ENCODE measurements at places on chromosomes 1 and 21. TPM values are rescaled to one million over a fixed set of nuclear protein-coding genes. Genes with fewer than 3 reads are reported as not detected.

PAQR7 gene
- total RNA-seq: 1.9 TPM

DNA sequence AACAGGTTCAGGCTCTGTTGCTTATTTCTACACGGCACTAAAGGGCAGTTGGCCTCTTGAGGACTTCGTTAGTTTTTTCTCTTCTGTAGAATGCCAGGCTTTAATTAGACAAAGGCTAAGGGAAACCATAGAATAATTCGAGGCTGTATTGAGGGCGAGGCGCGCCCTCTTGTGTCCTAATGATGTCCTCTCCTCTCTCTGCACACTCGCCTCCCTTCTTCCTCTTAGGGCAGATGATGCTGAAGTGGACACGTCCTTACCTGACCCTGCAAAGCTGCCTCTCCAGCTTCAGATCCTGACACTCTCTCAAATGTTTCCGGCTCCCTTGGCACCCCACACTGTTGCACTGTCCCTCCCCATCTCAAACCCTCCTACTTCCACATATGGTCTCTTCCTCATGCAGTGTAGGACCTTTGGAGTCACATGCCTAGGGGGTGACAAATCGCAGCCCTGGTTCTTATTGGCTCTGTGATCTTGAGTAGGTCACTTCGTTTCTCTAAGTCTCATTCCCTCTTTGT, 1.9 kb upstream of the ZSCAN20 start:
- peak; percentile 79 for DNase-seq

GRCh38 chr1:71656902-71657301, 576.1 kb upstream of the ZRANB2 start:
- no peak for DNase-seq

DNA sequence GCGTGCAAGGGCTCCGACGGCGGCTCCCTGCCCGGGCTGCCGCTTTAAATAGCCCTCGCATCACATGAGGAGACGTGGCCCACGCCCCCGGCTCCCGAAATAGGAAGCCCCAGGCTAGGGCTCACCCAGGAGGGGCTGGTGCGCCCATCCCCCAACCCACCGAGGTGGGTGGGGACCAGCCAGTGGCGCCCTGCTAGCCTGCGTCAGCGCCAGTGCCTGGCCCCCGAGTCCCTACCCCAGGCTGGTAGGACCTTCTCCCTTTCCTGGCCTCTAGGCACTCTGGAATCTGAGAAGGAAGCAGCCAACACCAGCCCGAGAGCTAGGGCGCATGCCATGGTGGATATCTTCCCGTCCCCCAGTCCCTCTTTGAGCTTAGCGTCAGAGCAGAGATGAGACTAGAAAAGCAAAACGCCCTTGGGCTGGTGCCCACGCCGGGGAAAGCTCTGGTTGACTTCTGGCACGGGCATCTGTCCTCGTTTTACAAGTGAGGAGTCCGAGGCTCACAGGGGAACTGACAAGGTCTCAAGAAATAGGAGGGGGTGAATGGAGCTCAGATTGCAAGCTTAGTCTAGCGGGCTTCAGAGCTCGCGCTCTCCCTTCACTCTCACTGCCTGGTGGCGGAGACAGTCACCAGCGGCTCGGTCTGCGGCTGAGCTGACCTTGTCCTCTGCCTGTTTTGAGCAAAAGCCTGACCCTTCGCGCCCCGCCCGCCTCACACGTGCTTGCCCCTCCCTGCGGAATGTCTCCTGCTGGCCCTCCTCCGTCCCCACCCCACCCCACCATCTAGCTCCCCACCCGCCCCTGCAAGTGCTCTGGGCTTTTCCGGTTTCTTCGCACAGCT, at the start of gene FABP3:
Gene FABP3 (minus strand): TSS at position 21 of the 841 bp plus-strand sequence. CDS start 62 bp downstream, outside the sequence.
- peak; percentile 87 for DNase-seq

- no peak for DNase-seq
These were observed 101.9 kb downstream of the PRRX1 start for GRCh38 chr1:170765712-170766330.

DNA sequence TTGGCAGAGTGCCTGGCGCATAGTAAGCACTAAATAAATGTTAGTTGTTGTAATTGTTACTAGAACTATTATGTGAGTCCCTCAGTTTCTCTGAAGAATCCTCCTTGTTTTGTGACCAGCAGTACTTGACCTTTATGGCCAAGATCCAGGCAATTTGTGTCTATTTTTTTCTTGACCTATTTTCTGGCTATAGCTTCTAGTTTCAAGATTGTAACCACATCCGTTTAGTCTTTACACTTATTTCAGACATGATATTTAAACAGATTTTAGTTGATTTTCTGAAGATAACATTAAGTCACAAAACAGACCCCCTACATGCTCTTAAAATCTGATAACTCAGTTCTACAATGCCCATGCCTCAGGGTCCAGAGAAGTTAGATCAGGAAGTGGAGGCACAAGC, 50.3 kb downstream of the CDC7 start:
- no peak for DNase-seq

KRTAP10-8 gene
- total RNA-seq: not detected

GRCh38 chr1:79895573-79895972, 889.0 kb upstream of the ADGRL4 start:
- DNase-seq: no peak

PRDM16 gene
- total RNA-seq: 16.6 TPM

OR2C3 gene
- total RNA-seq: not detected

DNA sequence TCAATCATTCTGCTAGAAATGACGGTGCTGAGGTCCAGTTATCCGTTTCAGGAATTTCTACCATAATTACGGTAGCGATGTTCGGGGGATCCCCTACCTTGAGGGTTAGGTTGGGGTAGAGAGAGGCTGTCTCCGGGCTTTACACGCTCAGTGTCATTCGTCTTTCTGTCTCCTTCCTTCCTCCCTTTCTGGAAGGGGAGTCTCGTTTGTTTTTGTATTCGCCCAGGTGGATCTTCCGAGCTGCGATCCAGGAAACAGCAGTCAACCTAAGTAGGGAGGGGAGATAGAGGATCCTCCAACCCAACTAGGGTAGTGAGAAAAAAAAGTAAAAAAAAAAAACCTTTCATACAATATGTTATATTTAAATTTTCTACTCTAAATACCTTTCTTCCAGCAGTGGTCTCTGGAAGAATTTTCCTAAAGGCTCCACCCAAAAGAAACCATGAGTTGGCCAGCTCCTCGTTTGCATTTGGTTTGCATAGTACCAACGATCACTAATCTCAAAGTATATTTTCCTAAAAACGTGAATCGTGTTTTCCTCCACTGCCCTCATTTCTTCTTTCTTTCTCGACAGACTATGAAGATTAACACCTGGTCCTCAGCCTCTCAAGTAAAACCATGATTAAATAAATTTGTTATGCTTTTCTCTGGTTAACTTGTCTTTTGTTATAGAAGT, 611 bp upstream of the PIK3C2B start:
- DNase-seq: no peak

DNA sequence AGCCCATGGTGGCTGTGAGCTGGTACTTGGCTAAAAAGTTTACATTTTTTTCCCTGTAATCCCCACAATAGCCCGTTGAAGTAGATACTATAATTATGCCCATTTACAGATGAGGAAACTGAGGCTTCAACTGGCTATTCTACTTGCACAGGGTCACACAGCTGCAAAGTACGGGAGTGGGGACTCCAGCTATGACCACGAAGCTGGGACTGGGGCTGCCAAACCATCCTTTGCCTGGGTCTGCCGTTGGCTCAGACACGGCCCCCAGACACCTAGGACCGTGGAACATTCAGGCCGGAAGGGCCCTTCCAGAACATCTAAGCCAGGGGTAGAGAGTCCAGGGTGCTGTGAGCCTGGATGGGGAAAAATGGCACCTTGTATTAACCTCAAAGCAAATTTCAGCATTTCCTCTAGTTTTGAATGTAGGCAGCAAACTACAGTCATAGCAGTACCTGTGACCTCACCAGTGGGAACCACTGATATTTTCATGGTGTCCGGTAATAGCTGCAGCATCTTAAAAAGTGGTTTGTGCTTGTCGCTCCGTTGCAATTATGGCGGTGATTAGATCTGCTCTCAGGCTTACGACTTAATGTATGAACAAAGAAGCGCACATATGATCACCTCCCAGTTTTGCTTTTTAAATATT, 4.3 kb downstream of the TP73 start:
- peak; percentile 9 for DNase-seq

COL24A1 gene
- total RNA-seq: 0.74 TPM

DNA sequence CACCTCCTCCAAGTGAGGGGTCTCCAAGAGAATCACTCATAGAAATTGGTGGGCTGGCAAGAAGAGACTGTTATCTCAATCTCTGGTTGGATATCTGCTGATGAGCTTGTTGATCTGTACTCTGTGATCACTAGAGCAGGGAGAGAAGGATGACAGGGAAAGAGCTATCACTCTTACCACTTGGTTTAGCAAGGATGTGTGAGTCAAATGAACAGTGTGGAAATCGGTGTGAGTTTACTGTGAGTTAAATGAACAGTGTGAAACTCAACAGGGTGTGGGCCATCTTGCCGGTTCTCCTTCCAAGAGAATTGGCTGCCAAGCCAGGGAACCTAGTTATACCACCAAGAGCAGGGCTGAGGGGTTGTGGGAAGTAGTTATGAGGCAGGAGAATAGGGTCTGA, 33.3 kb upstream of the CD1D start:
- no peak for DNase-seq

GRCh38 chr1:59730759-59731478, 83.8 kb upstream of the HOOK1 start:
- DNase-seq: peak; percentile 63

DNA sequence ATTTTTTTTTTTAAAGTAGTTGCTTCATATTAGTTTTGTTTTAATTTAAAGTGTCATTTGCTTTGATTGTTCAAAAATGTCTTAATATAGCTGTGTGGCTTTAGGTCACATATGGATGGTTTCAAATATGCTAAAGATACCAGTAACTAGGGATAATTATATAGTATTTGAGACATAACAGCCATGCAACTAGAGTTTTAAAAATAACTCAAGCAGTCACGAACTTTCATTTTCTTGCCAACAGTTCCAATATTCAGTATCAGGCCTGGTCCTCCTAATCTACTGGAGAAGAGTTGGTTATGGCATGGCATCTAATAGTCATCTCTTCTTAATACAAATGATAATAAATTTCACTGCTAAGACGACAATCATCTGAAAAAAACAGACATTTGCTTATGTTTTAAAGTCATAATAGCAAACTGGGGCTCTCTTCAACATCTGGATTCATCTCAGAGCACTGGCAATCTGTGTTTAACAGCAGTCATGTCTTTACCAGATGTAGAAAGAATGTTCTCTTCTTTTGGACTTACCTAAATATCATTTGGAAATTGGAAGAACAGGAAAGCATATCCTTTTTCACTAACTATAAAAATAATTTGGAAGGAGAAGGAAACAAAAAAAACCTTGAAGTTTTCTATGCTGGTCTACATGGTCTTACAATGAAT, 24.1 kb upstream of the A3GALT2 start:
- DNase-seq: no peak

DNA sequence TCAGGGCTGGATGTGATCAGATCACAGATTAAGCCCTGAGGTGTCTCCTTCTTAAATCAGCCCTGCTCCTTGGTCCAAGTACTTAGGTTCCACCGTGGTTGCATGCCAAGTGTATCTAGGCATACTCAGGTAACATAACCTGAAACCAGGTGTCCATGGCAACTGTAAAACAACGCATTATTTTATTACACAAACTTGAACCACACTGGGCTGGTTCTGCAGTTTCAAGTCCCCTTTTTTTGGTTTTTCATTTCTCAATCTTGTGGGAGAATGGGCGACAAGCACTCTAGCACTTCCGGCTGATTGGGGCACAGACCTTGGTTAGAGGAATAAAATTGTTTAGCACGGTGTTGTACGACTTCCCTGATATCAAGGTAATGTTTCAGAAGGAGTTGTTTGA, 65.2 kb downstream of the GBP6 start:
- DNase-seq: no peak

S100A1 gene
- total RNA-seq: 2,012 TPM

CNKSR1 gene
- 1.8 TPM for total RNA-seq

DNA sequence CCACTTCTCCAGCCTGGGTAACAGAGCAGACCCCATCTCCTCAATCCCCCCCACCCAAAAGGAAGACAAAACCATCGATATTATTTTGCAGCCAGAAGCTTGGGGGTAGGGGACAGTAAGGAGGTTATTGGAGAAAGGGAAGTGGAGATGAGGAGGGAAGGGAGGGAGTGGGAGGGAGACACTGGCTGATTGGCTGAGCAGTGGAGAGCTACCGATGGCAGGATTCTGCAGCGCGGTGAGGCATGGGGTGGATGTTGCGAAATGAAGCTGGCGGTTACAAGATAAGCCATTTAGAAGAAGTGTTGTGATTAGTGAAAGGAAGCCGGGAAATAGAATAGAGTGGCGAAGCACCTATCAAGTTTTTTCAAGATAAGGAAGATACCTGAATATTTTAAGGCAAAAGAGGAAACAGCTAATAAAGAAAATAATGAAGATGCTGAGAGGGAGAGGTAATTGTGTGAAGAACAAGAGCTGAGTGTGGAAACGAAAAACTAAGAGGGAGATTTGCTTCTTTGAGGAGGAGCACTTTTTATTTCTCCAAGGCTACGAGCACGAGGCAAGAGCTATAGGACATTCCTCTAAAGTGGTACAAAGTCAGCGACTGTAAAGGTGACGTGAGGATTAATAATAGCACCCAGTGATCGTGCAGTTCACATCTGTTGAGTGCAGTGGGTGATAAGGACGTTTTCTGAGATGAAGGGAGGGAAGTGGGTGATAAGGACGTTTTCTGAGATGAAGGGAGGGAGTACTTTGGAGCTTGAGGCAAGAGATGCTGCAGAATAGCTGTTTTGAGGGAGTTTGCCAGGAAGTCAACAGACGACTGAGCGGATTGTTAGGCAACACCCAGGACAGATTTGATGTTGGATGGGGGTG, 103.2 kb upstream of the KIF26B start:
- peak; percentile 34 for DNase-seq

UMODL1 gene
- 0.08 TPM for total RNA-seq

DNA sequence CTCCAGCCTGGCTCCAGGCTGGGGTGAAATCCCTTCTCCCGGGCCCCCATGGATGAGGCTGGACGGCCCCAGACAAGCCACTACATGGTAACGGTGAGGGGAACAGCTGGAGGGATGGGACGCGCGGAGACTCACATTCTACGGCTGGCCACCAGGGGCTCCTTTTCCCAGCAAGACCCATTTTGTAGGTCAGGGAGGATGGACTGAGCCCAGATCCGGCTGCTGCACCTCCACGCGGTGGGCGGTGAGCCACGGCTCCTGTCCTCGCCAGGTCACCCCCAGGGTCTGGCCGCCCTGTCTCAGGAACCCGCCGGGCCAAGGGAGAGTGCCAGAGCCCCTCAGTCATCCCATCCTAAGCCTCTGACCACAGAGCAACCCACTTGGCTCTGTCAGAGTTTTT, 75.0 kb upstream of the ACTRT2 start:
- no peak for DNase-seq

UTS2 gene
- total RNA-seq: not detected

All from left ventricle myocardium inferior (tissue), 1 donor.